ENCODE measurements at places on chromosomes 12 and 14.

- DNase-seq = no peak
These were observed 3.1 kb downstream of the HDAC7 start for GRCh38 chr12:47816403-47817271.

GRCh38 chr14:29712601-29713000 lies 215.0 kb downstream of the PRKD1 start:
- no peak for DNase-seq

- no peak for DNase-seq
These were observed 264.0 kb downstream of the VRK1 start for GRCh38 chr14:97061198-97061597.

- no peak for DNase-seq
These were observed 59.0 kb downstream of the MDM2 start for GRCh38 chr12:68866950-68867349.

DNA sequence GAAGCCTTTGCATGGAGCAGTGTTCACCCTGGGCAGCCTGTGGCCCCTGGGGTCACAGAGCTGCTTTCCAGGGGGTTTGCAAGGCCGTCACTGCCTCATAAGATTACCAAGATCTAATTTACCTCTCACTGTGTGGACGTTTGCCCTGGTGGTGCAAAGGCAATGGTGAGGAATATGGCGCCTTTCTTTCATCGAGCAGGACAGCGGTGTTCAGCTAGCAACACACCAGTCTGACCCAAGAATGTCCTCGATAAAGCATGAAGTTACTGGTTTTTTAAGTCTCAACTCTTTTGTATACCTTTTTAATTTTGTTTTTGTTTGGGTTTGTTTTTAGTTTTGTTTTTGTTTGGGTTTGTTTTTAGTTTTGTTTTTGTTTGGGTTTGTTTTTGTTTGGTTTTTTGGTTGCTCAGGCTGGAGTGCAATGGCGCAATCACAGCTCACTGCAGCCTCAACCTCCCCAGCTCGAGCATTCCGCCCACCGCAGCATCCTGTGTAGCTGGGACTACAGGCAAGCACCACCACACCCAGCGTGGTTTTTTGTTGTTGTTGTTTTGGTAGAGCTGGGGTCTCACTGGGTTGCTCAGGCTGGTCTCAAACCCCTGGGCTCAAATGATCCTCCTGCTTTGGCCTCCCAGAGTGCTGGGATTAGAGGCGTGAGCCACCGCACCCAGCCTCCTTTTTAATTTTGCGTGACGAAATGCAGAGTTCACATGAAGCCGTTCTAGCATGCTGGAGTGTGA lies 57.9 kb downstream of the PPP2R5C start:
- DNase-seq = no peak

DNA sequence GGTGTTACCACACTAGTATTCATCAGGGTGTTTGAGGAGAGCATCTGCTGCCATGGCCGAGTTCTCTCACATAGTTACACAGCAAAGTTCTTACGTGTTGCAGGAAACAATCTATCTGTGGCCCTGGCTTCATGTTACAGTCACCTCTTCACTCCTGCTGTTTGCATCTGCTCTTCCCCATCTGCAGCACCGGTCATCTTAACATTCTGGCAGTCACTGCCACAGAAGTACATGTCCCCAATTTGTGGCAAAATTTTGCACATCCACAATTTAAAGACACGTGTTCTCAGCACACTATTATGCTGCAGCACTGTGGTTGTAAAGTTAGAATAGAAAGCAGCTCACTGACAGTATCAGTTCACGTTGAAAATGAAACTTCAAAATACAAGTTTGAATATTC lies 23.2 kb downstream of the MAPK1IP1L start:
- DNase-seq = no peak

DNA sequence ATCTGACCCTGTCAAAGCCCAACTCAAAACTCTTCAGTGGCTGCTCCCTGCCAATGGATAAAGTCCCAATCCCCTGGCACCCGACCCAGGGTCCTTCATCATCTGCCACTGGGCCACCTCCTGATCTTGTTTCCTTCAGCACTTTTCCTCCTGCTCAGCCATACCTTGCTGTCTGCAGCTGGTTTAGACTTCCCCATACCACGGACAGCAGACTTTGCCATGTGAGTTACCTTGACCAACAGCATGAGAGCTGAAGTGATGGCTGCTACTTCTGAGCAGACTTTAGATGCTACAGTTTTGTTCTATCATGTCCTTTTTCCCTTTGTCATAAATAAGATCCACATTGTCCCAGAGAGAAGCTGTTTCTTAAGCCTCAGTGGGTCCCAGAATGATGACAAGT lies 33.3 kb upstream of the STON2 start:
- no peak for DNase-seq

GRCh38 chr14:71248194-71248593 lies 340.9 kb downstream of the PCNX1 start:
- DNase-seq = no peak

DNA sequence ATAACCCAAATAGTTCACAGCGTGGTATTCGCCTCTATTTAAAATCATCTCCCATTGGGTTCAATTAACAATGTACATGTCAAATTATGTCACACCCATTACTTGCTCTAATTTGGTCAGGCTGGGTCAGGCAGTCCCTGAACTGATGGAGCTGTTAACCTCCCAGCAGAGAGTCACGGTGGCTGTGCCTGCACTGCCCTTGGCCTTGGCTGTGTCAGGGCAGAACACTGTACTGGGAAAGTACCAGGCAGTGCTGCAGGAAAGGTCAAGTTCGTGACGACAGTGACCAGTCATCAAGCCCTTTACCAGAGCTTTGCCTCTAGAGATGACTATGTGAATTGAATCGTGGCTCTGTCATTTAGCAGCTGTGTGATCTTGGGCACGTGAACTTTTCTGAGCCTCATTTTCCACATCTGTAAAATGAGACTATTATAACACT lies 100.0 kb downstream of the ARF6 start:
- DNase-seq = no peak

GRCh38 chr14:34502545-34503225 lies 36.8 kb downstream of the EAPP start:
- DNase-seq = peak; percentile 38

DNA sequence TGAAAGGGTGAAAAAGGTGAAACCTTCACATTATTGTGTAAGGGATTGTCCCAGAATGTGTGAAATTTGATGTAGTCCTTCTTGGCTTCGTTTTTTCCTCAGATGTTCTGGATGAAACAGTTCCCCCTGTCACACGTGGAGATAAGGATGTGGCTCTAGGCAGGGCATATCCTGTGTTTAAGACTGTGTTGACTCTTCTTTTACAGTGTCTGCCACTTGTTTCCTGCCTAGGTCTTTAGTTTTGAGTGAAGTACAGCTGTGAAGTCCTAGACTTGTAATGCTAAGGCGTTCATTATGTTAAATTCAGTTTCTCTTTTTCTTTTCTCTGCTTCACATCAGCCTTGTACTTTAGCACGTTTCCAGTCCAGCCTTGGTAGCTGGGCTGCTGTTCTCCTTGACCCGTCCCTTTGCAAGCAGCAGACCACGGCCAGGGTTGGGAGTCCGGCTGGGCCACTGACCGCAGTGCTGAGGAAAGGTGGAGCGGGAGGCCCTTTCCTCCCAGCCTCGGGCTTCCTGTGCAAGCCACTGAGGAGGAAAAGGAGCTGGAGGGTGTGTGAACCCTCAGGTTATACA lies 59.1 kb downstream of the RASSF3 start:
- no peak for DNase-seq

DNA sequence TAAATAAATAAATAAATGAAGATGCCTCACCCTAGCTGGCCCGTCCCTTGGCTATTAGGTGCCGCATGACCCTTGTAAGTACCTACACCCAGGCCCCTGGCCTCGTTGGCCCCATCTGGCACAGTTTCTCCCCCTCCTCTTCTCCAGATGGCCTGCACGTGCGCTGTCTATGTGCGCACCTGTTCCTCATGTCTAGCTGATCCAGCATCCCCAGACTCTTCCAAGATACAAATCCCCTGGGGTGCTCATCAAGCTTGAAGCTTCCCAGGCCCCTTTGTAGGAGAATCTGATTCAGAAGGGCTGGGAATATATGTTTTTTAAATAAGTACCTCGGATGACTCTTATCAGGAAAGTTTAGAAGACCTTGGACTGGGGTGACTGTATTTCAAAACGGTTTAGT lies 133.3 kb downstream of the CHST11 start:
- no peak for DNase-seq

- DNase-seq = no peak
These were observed 23.3 kb downstream of the SNRPF start for GRCh38 chr12:95882080-95882479.

- no peak for DNase-seq
These were observed 179.8 kb downstream of the GALC start for GRCh38 chr14:87813211-87813610.

- peak; percentile 25 for DNase-seq
These were observed 20.9 kb downstream of the ISCA2 start for GRCh38 chr14:74514471-74514941.

- DNase-seq = no peak
These were observed 151.1 kb downstream of the PPM1H start for GRCh38 chr12:62783881-62784280.

- DNase-seq = no peak
These were observed 5.9 kb downstream of the LRRC9 start for GRCh38 chr14:59925797-59926196.

DNA sequence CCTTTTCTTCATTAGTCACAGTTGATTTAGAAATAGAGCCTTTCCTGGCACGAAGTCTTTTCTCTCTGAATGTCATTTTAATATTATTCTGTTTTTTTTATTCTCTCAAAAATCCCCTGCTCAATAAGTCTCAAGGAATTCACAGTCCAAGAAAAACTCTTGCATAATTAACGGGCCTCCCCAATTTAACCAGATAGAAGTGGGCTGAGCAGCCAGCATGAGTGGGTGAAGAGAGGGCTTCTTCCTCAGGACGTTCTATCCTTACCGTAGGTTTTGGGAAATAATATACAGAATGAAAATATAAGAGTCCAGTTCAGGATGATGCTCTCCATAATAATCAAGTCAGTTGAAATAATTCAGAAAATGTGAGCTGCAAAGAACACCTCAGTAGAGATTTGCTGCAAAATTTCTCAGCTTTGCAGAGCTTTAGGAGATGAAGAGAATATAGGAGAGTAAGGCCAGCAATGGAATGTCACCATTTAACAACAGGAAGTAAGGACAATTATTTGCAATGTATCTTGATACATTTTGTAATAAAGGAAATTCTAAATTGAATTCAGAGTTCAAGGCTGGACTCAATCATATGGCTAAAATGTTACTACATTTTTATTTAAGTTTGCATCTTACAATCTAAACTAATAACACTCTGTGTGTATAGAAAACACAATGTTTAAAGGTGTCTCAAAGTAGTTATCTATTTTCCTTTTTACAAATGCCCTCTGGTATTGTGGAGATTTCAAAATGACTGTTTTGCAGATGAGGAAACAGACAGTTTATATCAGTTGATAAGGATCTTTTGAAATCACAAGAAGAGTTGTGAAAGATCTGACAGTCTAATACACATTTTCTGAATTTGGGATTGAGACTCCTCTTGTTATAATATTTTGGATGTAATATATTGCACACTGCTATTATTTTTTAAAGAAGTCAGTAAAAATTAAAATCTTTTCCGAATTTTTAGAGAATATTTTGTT lies 1724.1 kb upstream of the SEL1L start:
- no peak for DNase-seq

DNA sequence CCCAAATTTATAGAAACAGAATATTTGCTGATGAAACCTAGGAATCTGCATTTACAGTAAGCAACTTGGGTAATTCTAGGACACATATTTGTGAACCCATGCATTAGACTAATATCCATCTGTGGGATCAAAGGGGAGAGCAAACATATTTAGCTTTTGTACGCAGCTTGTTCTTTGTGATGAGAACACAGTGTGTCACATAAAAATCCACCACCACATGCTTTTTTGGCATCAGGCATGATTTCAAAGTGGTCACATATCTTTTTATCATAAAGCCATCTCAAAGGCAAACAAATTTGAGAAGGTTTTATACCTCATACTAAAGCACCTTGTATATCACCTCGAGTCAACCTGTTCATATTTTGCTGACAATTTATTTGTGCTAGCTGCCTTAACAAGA lies 15.7 kb downstream of the DNAL1 start:
- no peak for DNase-seq

GRCh38 chr12:22916815-22917214 lies 291.8 kb downstream of the ETNK1 start:
- no peak for DNase-seq

- DNase-seq = peak; percentile 39
These were observed 691 bp downstream of the ZFYVE26 start for GRCh38 chr14:67815573-67816225.

DNA sequence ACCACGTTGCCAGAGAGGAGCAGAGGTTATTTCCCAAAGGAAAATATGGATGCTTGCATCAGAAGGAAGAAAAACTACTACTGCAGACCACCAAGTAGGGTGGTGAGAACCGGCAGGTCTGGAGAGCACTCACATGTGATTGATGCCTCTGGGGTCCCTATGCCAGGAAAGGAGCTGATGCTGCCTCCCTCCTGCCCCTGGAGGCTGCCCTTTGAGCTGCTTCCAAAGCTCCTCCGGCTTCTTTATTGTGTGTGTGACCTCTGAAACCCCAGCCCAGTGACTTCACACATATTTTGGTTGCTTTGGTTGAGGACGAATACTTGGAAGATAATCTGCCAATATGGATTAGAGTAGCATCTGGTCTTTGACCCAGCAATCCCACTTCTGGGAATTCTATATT lies 133.4 kb downstream of the AACS start:
- no peak for DNase-seq

GRCh38 chr12:5437589-5437988 lies 5.7 kb downstream of the NTF3 start:
- DNase-seq = peak; percentile 87

GRCh38 chr12:53950789-53951576 lies 3.7 kb upstream of the HOXC12 start:
- no peak for DNase-seq

- DNase-seq = no peak
These were observed 158.4 kb downstream of the GALC start for GRCh38 chr14:87834594-87834993.

All from umbilical cord (tissue), 2 donors.